ENCODE measurements at places on chromosomes 2 and 18. TPM values are rescaled to one million over a fixed set of nuclear protein-coding genes. Genes with fewer than 3 reads are reported as not detected.

- DNase-seq: no peak
These were observed 48.3 kb downstream of the THUMPD2 start for GRCh38 chr2:39730685-39731302.

DNA sequence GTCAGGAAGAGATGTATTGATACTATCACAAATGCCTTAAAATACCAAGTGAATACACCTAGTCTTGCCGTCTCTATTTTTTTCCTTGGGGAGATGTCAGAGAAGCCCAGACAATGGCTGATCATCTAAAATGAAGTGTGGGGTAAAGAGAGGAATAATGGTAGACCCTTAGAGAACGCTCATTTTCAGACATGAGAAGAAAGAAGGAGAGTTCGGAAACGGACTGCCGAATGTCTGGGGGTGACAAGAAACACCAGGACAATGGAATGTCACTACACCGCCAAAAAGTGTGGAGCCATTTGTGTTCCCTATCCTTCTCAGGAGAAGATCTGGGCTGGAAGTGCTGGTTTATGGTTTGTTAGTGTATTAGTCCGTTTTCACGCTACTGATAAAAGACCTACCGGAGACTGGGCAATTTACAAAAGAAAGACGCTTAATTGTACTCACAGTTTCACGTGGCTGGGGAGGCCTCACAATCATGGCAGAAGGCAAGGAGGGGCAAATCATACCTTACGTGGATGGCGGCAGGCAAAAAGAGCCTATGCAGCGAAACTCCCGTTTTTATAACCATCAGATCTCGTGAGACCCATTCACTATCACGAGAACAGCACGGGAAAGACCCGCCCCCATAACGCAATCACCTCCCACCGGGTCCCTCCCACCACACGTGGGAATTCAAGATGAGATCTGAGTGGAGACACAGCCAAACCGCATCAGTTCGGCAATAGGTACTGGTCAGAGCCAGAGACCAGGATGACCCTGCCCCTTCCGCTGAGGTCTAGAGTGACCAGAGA lies 743.7 kb downstream of the GALR1 start:
- DNase-seq: no peak

DNA sequence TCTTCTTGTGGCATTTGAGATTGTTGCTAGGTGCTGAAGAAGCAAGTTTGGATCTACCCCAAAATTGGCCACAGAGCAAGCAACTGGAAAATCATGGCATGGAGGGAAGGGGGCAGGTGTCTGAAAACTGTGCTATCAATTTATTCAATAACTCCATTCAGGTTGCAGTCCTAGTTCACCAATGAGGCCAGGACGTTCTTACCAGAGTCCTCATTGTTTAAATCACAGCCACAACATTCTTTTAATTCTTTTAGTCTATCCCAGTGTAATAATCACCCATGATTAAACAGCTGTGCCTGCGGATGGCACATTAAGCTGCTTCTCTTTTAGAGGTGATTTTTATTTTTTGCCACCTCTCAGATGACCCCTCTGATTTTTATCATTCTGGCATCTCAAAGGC lies 103.5 kb downstream of the ANKRD44 start:
- DNase-seq: no peak

HAT1 gene
- 111 TPM for total RNA-seq

- DNase-seq: no peak
These were observed 196.8 kb downstream of the MCFD2 start for GRCh38 chr2:46718784-46719183.

GRCh38 chr2:33184041-33184440 lies 237.3 kb downstream of the LTBP1 start:
- DNase-seq: no peak

DNA sequence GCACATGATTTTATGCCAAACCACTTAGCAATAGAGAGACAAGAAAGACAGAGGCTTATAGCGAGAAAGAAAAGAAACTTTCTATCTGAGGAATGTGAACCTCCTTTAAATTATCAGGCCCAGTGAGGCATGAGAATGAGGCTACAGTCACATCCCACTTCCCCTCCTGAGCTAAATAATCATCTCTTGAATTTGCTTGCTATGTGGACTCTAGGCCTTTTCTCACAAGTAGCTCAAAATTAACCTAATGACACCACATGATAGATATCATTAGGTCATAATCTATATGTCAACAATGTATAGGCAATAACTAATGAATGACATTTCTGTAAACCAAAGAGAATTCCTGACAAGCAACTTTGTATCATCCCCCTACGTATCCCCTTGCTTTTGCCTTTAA lies 301.5 kb upstream of the MGAT5 start:
- no peak for DNase-seq

DNA sequence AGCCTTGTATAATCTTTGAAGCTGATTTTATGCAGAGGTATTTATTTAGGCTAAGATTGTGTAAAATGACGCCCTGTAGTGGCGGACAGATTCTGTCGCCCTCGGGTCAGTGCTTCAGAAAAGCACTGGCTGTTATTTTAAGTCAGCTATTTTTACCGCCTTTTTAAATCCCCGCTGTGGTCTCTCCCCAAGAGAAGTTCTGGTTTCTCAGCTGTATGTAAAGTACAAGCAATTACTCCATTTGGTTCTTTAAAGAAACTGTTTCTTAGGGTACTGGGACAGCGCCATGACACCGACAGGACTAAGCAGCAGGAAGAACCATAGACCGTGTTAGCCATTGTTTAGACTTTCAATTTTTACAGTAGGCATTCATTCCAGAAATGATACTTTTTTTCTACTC lies 65.0 kb downstream of the UGGT1 start:
- DNase-seq: no peak

GRCh38 chr2:178295906-178296305 lies 101.6 kb downstream of the OSBPL6 start:
- DNase-seq: no peak

- DNase-seq: no peak
These were observed 20.3 kb downstream of the ACTR3 start for GRCh38 chr2:113910110-113910717.

POTEI gene
- total RNA-seq: not detected

NCKAP5 gene
- 1.2 TPM for total RNA-seq

DNA sequence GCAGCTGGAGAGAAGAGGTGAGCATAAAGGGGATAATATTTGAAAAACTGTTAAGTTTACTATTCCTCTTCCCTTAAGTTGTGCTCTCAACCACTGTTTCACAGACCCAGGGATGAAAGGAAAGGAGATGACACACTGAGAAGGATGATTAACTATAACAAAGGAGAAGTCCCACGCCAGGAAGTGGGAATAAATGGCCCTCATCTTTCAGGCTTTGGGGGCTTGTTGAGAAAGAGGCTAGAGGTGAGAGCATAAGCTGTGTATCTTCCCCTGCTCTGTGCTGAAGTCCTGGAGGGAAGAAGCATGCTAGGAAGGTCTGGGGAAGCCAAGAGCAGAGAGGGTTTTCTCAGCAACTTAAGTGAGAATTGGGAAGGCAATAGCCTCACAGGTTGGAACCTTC lies 399.1 kb upstream of the ATP5MC3 start:
- DNase-seq: no peak

MLPH gene
- total RNA-seq: not detected
